ENCODE measurements at places on chromosomes 7 and 10.

- DNase-seq, result no peak
Measured at GRCh38 chr7:40500219-40500618, 365.4 kb downstream of the SUGCT start.

DNA sequence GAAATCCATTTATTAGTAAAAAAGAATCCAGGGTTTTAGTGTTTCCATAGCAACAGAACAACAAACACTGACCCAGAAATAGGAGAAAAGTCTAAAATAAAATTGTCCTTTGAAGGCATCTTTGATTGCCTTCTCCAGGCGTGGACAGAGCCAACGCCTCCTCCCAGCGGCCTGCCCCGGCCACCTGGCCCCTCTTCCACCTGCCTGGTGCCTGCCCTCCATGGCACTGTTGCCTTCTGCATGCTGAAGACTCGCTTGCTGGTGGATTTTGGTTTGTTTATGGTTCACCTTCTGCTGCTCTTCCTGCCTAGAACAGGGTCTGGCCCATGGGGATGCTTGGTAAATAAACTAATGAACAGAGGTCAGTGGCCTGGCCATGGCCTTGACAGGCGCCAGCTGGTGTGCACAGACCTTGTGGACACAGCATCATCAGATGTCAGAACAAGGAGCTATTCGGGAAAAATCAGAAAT, 107.4 kb downstream of the DYNC2I1 start:
- no peak for DNase-seq

DNA sequence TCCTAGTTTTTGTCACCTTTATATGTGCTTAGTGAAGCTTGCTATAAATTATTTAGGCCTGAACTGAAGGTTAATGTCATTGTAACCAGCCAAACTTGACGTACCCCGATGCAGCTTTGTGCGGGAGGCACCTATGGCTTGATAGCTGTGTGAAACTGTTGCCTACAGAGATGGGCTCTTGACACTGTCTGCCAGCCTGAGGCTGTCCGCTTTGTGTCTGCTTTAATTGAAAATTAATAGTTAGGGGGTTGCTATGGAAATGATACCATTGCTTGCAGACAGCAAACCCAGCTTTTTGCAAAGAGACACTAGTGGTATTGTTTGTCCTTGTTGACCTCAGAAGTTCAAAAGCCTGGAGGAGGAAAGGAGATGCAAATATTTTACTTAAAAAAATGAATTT, 2.1 kb upstream of the FOXP2 start:
- DNase-seq, result no peak

- DNase-seq, result no peak
Measured at GRCh38 chr7:77353407-77353721, 62.8 kb downstream of the GSAP start.

GRCh38 chr10:90675621-90676020, 182.2 kb downstream of the HTR7 start:
- DNase-seq, result no peak

Measured in GM10248 (cell line).